Hypothalamus (tissue), 51 donors: ENCODE measurements at places on chromosomes 16 and 17.

DNA sequence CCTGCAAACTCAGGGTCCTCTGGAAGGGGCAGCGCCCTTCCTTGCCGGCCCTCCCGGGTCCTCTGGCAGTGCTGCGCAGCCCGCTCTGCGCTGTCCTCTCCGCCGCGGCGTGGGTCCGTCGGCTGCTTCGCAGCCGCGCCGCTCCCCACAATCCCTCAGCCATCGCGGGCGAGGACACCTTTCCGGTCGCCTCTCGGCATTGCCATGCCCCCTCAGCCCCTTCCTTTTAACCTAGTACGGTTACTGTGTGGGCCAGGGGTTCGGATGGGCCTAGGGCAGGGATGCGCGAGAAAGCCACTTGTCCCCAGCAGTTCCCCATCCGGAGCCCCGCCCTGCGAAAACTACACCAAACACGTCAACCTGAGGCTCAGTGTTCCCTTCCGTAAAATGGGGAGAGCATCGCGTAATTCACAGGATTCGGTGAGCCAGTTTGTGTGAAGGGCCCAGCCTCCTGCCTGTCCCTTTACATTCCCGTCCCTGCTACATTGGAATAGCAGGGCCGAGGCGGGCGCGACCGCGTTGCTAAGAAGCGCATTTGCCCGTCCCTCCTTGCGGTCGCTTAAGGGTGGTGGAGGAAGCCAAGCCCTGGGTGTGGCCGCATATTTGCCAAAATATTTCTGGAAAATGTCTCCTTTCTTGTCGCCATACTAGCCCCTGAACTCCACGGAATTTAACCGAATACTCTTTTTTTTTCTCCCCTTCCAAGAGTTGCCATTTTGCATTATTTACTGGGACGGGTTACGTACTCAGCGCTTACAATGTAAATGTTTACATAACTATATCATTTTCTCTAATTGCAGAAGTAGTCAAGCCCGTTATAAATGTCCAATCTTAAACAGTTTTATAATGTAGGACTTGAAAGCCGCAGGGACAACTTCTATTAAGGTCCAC, 13.2 kb downstream of the COPZ2 start:
- no peak for DNase-seq

- DNase-seq = no peak
These were observed 15.9 kb upstream of the TBX2 start for GRCh38 chr17:61383689-61384201.

DNA sequence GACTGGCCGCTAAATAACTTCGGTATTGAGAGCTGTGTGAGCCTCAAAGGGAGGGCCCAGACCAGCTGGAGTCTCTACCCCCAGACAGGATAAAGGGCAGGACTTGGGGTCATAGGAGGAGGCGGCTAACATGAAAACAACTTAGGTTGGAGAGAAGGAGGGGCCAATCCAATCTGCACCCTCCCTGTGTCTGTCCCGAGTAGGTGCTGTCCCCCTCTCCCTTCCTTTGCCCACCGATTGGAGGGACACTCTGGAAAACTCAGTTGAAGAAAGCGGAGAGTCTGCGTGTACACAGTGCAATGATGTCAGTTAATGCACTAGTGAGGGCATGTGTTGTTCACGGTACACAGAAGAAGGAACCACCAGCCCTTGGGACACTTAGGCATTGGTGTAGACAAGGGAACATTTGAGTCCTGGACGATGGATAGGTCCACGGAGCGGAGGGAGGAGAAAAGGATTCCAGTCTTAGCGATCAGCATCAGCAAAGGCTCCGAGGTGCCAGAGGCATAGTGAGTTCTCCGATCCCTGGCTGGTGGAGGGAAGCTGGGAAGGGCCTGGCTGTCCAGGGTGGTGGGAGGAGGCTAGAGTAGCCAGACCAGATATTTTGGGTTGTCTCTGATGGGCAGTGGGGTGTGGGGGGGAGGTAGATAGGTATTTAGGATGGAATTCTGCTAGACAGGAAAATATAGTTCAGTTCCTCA, 761 bp downstream of the NOL3 start:
- no peak for DNase-seq

GRCh38 chr16:3987231-3987630, 106.7 kb upstream of the CREBBP start:
- no peak for DNase-seq

- peak; percentile 73 for DNase-seq
These were observed 78.1 kb upstream of the TOB1 start for GRCh38 chr17:50944054-50944901.

DNA sequence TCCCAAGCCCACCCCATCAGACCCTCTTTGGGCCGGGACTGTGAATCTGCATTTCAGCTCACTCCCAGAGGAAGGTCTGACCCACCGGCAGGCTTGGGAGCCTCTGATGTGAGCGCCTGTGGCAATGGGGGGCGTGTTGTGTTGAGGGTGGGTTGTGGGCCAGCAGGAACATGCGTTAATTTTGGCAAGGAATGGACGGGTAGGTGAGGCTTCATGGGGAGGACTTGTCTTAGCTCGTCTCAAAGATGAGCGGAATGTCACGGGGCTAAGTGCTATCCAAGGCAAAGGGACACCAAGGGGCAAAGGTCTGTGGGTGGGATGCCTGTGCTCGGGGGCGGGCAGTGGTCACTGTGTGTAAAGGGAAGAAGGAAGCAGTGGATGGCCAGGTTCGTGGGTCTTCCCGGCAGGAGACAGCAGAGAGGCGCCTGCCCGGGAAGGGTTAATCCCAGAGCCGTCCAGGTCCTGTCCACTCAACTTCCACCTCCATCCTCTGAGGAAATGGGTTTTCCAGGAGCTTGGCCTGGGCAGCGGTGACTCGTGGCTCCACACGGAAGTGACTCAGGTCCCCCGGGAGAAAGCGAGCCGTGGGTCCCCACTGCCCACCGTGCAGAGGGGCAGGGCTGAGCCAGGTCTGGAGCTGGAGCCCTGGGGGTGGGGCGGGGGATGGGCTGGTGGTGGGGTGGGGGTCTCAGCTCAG, 17.4 kb downstream of the ADGRG1 start:
- DNase-seq = no peak

DNA sequence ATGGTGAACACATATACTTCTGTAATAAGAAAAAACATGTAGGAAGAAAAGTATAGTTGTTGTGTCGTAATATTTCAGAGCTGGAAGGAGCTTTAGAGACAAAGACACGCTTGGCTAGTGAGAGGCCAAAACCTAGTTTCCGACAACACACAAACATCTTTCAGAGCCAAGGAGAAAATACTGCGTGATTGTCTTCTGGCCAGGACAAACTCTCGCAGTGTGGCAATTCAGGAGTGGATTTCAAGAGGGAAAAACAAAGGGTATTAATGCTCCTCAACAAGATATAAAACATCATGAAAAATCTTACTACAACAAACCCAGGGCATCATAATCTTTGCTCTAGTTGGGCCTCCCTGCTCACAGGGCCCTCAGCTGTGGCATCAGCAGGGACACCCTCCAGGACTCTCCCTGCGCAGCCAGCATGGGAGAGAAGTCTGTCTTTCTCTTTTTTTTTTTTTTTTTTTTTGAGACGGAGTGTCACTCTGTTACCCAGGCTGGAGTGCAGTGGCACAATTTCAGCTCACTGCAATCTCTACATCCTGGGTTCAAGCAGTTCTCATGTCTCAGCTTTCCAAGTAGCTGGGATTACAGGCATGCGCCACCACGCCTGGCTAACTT, 66.4 kb downstream of the CYB5B start:
- no peak for DNase-seq

GRCh38 chr16:64910356-64910755, 211.5 kb downstream of the CDH11 start:
- peak; percentile 38 for DNase-seq

- no peak for DNase-seq
These were observed 68.9 kb upstream of the METRNL start for GRCh38 chr17:83010206-83011200.

GRCh38 chr17:61619953-61620352, 28.9 kb upstream of the NACA2 start:
- no peak for DNase-seq

DNA sequence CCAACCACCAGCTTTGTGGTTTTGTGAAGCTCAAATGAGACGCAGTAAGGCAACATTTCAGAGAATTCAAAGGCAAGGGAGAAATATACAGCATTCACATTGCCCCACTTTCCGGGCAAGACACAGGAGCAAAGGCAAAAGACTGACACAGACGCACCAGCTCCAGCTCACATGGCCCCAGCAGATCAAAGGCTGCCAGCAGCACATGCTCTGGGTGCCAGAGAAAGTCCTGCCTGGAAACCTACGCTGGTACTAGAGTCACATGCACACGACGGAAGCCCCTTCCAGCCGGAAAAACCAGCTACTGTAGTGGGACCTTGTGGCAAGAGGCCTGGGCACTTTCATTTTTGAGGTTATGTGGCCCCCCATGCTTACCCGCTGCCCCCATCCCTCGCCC, 50.1 kb downstream of the GTF3C1 start:
- peak; percentile 25 for DNase-seq

GRCh38 chr16:22022151-22022550, 14.2 kb downstream of the MOSMO start:
- no peak for DNase-seq

DNA sequence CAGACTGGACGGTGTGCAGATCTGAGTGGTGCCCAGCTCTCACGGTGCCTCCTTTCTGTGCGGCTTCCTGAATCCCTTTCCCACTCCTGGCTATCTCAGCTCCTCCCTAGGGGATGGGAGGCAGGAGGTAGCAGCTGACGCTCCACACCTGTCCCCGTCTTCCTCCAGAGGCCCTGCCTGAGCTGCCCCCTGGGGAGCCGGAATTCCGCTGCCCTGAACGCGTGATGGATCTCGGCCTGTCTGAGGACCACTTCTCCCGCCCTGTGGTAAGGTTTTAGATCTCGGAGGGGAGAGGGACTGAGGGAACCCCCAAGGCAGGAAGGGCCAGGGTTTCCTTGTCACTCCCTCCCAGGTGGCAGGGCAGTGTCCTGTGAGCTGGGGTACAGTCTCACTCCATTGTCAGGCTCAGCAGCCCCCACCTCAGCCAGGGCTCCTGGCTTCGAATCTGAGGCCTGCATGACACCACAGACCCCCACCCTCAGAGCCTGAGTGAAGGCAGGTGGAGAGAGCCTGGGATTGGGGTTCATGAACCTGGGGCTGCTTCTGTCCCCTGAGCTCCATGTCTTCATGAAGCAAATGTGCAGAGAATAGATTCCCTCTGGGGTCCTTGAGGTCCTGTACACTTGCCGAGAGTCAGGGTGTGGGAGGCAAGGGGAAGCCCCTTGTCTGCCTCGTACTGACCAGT, 6.6 kb downstream of the DEF8 start:
- no peak for DNase-seq

DNA sequence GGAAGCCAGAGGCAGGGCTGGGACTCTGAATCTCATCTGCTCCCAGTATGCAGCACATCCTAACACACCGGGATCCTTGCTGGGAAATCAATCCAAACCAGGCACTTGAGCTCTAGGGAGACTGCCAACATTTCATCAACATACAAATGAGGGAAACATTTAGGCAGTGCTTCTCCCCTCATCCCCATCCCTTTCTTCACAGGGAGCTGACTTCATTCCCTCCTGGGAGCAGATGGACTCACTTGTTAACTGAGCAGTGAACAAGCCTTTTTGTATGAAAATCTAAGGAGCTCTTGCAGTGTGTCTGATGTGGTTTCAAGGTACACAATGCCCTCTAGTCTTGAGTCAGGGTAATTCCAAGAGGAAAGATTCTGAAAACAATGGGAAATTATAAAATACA, 96.3 kb downstream of the TMEM114 start:
- no peak for DNase-seq

GRCh38 chr17:73561111-73561510, 83.1 kb downstream of the SDK2 start:
- DNase-seq = no peak

GRCh38 chr16:13453938-13454553, 465.9 kb upstream of the ERCC4 start:
- no peak for DNase-seq

GRCh38 chr16:56266641-56267607, 75.6 kb downstream of the GNAO1 start:
- no peak for DNase-seq

- no peak for DNase-seq
These were observed 446.3 kb upstream of the MAF start for GRCh38 chr16:80046848-80047247.

GRCh38 chr16:30884760-30885159, 9.1 kb downstream of the BCL7C start:
- DNase-seq = no peak

GRCh38 chr17:64075913-64076312, 54.0 kb downstream of the ERN1 start:
- no peak for DNase-seq

GRCh38 chr16:81238296-81239011, at the start of gene BCO1:
Gene BCO1 (plus strand): TSS chr16:81238689. CDS start chr16:81238909, 220 bp downstream.
- no peak for DNase-seq

GRCh38 chr17:50122945-50123344, 7.0 kb downstream of the SAMD14 start:
- no peak for DNase-seq

DNA sequence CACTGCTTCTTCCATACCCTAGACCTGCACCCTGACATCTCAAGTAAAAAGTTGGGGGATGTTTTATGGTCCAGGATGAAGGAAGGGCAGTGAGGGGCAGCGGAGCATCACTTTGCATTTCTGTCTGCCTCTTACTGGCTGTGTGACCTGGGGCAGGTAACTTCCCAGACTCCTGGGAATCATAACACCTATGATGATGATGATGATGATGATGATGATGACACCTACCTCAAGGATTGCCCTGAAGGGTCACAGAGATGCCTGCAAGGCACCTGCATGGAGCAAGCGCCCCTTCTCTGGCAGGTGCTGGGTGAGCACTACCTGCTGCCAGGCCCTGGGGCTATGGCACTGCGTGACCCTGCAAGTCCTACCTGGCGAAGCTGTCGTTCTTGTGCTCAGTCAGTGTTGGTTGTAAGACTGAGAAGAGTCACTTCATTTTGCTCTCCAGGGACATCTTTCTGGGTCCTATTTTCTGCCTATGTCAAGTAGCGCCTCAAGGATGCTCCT, 46.2 kb upstream of the STH start:
- DNase-seq = no peak

- DNase-seq = no peak
These were observed 985 bp upstream of the SLFN12 start for GRCh38 chr17:35433075-35433894.

- DNase-seq = no peak
These were observed 2.0 kb downstream of the ABCC12 start for GRCh38 chr16:48153774-48154173.

DNA sequence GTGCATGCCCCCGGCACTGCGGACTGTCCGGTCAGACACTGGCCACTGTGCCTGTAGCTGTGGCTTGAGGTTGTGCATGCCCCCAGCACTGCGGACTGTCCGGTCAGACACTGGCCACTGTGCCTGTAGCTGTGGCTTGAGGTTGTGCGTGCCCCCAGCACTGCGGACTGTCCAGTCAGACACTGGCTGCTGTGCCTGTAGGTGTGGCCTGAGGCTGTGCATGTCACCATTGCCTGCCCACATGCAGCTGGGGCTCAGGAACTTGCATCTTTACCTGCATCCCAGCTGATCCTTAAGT, 5.2 kb downstream of the MTHFSD start:
- DNase-seq = no peak

GRCh38 chr16:24214992-24215391, 41.1 kb upstream of the CACNG3 start:
- DNase-seq = no peak

GRCh38 chr17:18129041-18129502, 20.5 kb downstream of the MYO15A start:
- no peak for DNase-seq

- peak; percentile 27 for DNase-seq
These were observed 102.0 kb downstream of the GRIN2A start for GRCh38 chr16:10080051-10080772.
